ENCODE measurements at places on chromosomes 3 and 15.

GRCh38 chr3:81300324-81300927, 461.0 kb downstream of the GBE1 start:
- no peak for DNase-seq

GRCh38 chr3:73409138-73409763, 215.5 kb downstream of the PDZRN3 start:
- DNase-seq = no peak

GRCh38 chr3:70306736-70307135, 5.7 kb downstream of the MDFIC2 start:
- DNase-seq = no peak

- no peak for DNase-seq
These were observed 58.0 kb upstream of the SLC7A14 start for GRCh38 chr3:170643831-170644230.

DNA sequence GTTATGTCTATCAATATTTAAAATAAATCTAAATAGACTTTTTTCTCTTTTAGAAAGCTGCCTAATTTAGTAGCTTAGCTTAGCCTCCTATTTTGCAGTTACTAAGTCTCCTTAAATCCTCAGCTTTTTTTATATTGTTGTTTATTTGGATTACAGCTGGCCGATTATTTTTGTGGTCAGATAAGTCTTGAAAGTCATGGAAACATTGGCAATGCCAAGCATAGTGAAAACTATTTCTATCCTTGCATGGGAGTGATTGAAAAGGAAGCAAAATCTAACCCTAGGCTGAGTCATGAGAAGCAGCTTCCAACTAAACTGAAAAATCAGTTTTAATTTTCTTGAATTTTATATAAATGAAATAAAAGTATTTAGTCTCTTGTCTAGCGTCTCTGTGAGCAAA, 1063.0 kb upstream of the GBE1 start:
- DNase-seq = no peak

DNA sequence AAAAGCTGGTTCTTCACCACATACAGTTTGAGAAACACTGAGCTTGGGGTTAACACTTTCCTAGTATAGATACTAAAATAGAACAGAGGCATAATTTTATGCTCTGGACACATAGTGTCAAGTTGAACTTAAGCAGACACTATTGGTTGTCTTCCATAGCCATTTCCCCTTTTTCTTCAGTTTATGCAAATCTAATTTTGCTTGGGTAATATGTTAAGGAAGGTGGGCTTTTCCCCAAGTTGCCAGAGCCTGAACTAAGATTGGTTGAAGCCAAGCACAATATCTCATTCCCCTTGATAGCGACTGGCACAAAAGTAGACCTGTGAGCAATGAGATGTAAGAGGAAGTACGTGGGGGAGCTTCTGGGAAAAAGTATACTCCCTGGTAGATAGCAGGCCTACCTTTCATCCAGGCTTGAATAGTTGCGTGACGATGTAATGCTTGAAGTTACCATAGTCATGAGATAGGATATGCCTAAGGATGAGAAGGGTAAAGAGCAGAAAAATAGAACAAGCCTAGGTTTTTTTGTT, 4.5 kb upstream of the POPDC2 start:
- no peak for DNase-seq

GRCh38 chr3:49016414-49017228, 1.8 kb downstream of the DALRD3 start:
- DNase-seq = no peak

DNA sequence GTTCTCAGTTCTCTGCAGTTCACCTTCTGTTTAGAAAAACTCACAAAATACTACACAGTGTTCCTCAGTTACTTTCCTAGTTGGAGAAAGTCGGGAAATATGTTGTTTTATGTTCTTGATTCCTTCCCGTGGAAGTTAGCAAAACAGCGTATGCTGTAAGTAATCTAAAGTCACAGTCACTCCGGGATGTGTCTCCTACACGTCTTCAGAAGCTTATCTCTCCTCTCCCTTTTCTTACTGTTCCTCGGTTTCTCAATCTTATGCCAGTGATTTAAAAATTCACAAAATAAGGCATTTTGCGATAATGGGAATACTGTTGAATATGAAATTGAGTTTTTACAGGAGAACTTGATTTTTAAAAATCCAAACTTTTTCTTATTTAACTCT, 1.7 kb downstream of the HEG1 start:
- DNase-seq = no peak

- no peak for DNase-seq
These were observed 204.2 kb downstream of the NFKBIZ start for GRCh38 chr3:102053375-102053989.

- DNase-seq = no peak
These were observed 15.5 kb upstream of the ATP1B3 start for GRCh38 chr3:141860766-141861513.

GRCh38 chr3:183845608-183846288, 20.4 kb upstream of the MAP6D1 start:
- DNase-seq = no peak

DNA sequence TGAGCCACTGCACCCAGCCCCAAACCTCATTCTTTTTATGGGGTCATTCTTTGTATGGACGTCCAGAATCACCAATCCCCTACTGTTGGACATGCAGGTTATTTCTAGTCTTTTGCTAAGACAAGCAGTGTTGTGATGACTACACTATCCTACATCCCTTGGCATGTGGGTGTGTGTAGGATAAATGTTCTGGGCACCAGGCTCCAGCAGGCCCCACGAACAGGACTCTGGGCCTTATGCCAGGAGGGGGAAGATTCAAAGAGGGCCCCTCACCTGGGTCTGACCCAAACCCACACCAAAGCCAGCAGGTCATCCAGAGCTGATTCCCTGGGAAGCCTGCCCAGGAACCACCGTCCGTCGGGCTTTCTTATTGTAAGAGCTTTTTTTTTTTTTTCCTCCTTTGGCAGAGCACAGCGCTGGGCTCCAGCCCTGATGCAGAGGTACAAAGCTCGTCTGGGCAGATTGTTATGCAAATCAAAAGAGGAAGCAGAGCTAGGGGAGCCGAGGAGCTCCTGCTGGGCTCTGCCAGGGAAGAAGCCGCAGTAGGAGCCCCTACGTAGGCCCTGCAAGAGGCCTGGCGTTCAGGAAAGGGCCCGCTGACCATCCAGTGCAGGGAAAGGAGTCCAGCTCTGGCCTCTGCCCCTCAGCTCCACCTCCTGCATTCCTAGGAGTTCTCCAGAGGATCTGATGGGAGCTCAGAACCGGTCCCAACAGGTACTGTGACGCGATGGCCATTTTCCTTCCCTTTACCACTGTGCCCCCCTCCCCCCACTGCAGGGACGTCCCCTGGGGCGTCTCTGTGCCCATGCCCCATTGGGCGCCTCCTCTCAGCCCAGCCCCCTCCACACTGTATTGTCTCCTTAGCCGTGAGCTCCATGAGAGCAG, 29.0 kb upstream of the FURIN start:
- no peak for DNase-seq

DNA sequence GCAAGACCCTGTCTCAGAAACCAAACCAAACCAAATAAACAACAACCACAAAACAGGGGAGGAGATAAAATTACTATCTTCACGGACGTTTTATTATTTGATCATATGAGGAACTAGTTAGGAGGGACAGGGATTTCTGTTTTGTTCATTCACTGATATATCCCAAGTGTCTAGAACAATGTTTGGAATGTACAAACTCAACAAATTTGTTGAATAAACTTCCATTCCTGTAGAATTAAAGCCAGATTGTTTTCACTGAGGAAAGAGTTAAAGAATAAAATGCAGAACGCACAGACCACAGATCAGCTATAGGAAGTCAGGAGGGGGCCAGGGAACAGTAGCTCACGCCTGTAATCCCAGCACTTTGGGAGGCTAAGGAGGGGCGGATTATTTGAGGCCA, 6.5 kb upstream of the STRC start:
- DNase-seq = no peak

DNA sequence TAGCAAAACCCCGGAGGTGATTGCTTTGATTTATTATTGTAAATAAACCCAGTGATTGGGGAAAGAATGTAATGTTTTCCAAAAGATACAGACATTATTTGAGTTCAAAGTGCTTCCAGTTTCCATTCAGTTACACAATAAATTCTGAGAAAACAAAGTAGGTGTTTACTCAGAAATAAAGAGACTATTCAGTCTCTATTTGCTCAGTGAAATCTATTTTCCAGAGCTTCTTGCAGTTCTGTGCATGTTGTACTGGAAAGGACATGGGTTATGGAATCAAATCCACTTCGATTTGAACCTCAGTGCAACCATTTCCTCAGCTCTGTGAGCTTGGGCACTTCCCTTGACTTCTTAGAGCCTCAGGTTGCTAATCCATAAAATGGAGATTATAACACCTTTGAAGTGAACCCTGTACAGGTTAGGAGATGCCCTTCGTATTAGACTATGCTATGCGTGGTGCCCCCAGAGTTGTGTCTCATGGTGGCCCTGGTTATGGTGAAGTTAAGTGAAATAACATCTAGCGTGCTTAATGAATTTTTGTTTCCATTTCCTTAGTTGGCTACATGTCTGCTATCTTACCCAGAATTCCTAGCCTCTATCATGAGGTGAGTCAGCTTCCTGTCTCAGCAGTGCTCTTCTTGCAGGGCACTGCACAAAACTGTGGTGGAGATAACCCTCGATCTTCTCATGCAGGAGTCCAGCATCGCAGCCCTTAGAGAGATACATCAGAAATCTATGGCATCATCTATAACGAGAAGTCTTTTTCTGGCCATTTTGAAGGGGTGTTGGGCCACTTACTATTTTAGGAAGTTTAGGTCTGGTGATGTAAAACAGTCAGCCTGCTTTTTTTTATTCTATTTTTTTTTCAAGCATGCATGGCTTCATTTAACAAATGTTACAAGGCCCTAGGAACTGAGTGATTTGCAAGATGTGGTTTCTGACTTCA, 97.7 kb downstream of the RPL39L start:
- DNase-seq = no peak

- DNase-seq = no peak
These were observed 238.5 kb upstream of the ROPN1 start for GRCh38 chr3:124230432-124230831.

- DNase-seq = no peak
These were observed 115.3 kb downstream of the MEGF11 start for GRCh38 chr15:66138096-66138783.

DNA sequence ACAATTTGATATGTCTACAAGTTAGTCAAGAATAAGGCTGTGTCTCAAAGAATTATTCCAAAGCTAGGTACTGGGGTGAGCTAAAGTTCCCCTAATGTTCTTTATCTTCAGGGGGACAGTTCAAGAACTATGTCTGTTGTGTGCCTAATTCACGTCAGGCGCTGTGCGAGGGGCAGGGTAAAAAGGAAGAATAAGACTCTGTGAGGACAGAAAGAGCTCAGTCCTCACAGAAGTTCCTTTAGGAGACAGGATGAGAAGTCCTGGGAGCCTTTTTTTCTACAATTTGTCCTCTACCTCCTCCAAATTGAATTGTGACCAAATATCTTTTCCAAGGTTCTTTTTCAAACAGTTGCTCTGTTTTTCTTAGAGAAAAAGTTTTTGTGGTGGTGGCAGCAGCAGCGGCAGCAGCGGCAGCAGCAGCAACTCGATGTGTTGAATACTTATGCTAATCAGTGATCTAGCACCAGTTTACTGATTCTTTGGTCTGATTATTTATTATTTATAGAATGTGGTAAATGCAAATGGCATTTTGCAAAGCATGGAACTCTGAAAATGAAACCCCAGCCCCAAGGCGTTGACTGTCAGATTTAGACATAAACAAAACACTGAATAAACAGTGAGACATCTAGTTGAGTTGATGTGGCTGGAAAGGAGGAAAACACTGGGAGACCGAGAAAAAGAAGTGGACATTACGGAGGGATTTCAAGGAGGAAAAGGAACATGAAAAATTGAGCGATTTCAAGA, 88.6 kb downstream of the GTPBP8 start:
- DNase-seq = no peak

DNA sequence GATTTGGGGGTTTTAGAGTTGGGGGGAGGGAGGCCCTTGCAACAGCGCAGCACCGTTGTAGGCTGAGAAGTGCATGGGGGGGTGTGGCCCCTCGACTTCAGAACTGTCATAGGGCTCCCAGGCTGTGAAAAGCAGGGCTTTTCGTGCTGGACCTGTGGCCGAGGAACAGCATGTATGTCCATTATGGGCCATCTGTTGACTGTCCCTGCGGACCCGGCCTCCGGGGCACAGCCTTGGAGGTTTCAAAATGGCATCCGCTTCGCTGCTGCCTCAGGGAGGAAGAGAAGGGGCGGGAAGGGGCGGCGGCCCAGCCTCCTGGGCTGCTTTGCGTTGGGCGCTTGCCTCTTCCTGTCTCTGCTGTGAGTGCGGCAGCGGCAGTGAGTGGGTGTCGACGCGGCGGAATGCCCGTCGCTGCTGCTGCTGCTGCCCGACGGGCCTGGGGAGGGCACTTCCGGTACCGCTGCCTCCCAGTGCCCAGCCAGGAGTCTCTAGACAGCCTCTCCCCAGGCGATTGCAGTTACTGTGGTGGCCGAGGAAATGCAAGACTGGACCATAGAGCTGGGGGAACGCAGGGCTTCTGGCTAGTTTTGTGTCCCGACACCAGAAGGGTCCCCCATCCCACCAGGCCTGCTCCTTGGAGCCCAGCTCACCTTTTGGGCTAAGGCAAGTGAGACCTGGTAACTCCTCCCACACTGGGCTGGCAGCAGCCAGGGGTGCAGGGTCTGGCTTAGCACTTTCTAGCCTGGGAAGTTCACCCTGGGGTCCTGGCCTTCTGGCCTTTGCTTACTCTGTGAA, 1.9 kb downstream of the GNAI2 start:
- peak; percentile 76 for DNase-seq

GRCh38 chr3:186162221-186162620, 53.3 kb upstream of the ETV5 start:
- DNase-seq = no peak
